ENCODE measurements at places on chromosomes 5 and 9.
A peak's percentile ranks its signal among the peaks of the same experiment; 100 is the strongest.

- no peak for DNase-seq
Observed at GRCh38 chr9:68802525-68803015, 97.5 kb downstream of the PIP5K1B start.

GRCh38 chr5:9877488-9877887 lies 247.3 kb upstream of the TAS2R1 start:
- DNase-seq = no peak

- no peak for DNase-seq
Observed at GRCh38 chr5:54528633-54529209, 11.2 kb downstream of the SNX18 start.

- no peak for DNase-seq
Observed at GRCh38 chr9:131992906-131993657, 86.6 kb downstream of the MED27 start.

DNA sequence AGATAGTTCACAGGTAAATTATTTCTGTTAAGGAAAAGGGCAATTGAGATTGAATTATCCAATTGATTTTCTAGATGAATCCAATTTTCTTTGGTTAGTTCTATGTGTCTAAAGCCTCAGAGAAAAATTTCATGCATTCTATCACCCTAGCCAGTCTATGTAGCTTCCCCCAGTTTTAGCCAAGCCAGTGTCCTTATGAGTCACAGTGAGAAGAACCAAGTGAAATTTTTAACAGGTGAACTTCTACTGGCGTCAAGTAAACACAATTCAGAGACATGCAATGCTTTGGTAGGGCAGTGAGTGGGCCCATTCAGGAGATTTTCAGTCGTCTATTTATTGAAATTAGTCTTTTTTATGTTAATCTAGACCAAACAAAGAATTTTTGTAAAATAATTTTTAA lies 1077.4 kb upstream of the ARRDC3 start:
- no peak for DNase-seq

GRCh38 chr9:131181091-131181681 lies 55.8 kb downstream of the NUP214 start:
- DNase-seq = no peak

DNA sequence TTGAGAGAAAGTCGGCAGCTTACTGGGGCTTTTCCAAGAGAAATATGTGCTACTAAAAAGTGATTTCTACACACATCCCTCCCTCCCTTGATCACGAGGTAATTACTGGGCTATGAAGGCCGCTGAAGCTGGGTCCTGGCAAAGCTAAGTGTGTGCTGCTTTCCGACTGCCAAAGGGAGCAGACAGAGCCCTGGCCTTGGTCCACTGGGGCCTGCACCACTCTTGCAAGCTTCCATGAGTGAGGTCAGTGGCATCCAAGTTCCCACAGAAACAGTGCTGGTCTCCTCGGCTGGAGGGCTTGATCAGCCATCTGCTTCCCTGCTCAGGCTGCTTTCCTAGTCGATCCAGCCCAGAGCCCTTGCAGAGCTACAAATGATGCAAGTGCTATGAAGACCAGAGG lies 154.8 kb upstream of the LHFPL2 start:
- DNase-seq = no peak

GRCh38 chr9:27653246-27653645 lies 80.0 kb upstream of the C9orf72 start:
- DNase-seq = no peak

DNA sequence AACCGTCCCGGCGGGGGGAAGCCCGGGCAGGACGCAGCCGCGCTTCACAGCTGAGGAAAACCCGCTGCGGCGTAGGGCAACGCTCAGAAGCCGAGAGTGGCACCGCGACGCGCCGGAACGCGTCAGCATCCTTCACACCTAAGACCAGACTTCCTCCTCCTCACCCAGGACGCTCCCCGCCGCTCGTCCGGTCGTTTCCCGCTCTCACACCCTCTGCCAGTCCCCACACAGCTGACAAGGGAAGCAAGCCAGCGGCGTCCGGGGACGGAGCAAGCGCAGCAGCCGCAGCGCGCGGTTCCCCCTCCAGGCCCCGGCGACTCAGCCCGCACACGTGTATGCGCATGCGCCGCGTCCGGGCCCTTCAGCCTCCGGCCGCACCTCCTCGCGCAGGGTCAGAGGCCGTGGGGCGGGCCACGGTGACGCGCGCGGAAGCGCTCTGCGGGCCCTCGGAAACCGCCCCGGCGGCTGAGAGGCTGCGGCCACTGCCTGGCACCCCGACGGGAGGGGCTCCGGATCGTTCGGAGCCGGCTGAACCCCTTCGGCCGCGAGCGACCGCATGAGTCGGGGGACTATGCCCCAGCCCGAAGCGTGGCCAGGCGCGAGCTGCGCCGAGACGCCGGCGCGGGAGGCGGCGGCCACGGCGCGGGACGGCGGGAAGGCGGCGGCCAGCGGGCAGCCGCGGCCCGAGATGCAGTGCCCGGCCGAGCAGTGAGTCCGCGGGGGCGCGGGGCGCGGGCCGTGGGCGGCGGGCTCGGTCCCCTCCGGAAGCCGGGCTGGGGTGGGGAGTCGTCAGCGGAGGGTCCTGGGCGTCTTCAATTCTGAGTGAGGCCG lies at the start of gene OTULIN:
TSS of gene OTULIN (plus strand) at position 449 of the 831 bp plus-strand sequence. CDS start at position 557, 108 bp downstream.
- DNase-seq = peak; percentile 81

DNA sequence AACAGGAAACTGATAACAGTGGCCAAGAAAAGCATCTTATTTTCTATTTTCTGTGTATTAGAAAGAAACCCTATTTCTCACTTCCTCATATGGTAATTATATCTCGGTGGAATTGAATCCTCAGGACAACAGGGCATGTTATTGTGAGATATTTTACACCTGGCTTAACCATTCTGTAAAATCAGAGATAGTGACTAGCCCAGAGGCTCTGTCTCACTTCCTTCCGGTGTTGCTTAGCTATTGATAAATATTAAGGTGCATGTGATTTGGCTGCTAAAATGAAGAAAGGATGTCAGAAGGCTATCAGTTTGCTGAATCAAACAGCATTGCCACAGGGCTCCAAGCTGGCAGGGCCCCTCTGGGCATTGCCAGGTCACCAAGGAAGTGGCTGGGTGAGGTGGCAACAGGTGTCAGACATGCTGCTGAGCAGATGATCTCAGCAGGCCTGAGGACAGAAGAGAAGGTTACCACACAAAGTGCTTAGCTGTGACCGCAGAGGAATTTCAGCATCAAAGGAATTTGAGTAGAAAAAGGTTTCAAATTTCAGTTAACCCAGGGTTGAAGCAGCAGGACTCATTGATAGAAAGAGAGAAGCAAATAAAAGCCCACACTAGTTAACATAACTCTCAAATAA lies 330.7 kb downstream of the PDE4D start:
- no peak for DNase-seq

GRCh38 chr9:5448016-5448415 lies 2.3 kb upstream of the CD274 start:
- no peak for DNase-seq

- DNase-seq = no peak
Observed at GRCh38 chr5:139924294-139925215, 118.5 kb downstream of the NRG2 start.

- DNase-seq = no peak
Observed at GRCh38 chr9:20297646-20298084, 324.6 kb downstream of the MLLT3 start.

- DNase-seq = no peak
Observed at GRCh38 chr5:179185256-179185940, 125.2 kb downstream of the ZNF354C start.

DNA sequence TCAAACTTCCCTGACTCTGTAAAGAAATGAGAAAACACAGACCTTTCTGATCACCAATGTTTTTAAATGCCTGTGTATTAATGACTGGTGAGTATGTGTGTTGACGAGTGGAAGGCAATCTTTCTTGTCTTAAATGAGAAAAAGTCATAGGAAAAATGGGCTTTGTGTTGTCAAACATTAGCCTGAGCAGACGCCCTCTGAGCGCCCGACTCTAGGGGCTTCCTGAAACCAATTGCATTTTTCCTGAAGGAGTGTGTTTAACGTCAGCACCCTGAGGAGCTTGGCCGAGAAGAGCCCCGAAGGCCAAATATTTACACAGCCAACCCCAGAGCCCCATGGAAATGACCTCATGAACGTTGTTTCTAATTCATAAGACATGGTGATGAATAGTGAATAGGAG lies 154.3 kb downstream of the PHF2 start:
- DNase-seq = no peak

Measured in CD8-positive, alpha-beta memory T cell (primary cell).